ENCODE measurements at places on chromosomes 6 and 20. TPM values are rescaled to one million over a fixed set of nuclear protein-coding genes. Genes with fewer than 3 reads are reported as not detected.

- H3K4me3 ChIP-seq, result peak overlapping the region; percentile 77
- H3K27me3 ChIP-seq, result no peaks in the 10 kb centered on the region
- H3K27ac ChIP-seq, result peak overlapping the region; percentile 94
- no peaks in the 10 kb centered on the region for H3K36me3 ChIP-seq
Measured at GRCh38 chr6:27145731-27146455, 101.6 kb upstream of the PRSS16 start.

DNA sequence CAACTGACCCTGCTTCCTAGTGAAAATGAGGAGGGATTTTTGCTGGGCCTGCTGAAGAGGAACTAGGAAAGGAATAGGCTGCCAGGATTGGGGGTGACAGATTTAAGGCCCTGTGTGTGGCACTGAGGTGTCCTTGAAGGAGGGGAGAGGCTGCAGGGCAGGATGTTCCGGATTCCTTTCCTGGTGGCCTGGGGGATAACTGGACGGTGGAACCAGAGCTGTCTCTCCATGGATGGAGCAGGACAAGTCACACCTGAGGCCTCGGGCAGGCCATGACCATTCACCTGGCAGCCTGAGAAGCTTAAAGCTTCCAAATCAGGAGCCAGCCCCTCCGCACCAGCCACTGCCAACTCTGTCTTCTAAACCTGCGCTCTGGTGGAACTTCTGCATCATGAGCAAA lies 56.0 kb upstream of the SLC22A23 start:
- no peak overlapping the region for H3K4me3 ChIP-seq
- no peak overlapping the region for H3K27ac ChIP-seq
- H3K36me3 ChIP-seq, result no peaks in the 10 kb centered on the region
- H3K27me3 ChIP-seq, result no peaks in the 10 kb centered on the region
- H3K4me1 ChIP-seq, result peaks cover under 1% of the 10 kb centered on the region

DNA sequence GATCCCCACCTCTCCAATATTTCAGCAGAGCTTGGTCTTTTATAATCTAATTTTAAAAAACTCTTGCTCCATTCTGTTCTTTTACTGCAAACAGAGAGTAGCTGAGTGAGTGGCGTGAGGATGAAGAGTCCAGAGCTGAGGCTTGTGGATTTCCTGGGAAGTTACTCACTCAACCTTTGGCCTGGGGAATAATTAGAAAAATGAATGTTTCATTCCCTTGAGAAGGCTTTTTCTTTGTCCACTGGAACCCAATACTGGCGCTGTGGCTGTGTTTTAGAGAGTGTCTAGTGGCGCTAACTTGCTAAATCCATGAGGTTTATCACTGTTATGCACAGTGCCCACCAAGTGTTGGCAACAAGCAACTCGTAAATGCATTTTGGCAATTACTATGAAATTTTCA lies 251.5 kb downstream of the HIVEP2 start:
- no peak for DNase-seq
- no peaks in the 10 kb centered on the region for H3K4me1 ChIP-seq
- no peaks in the 10 kb centered on the region for H3K27me3 ChIP-seq
- H3K36me3 ChIP-seq, result no peaks in the 10 kb centered on the region
- peak overlapping the region; percentile 5 for H3K27ac ChIP-seq

GRCh38 chr6:10695086-10695657 lies 400 bp downstream of the PAK1IP1 start:
- no peak for DNase-seq
- peaks cover 39% of the 10 kb centered on the region for H3K4me1 ChIP-seq

DNA sequence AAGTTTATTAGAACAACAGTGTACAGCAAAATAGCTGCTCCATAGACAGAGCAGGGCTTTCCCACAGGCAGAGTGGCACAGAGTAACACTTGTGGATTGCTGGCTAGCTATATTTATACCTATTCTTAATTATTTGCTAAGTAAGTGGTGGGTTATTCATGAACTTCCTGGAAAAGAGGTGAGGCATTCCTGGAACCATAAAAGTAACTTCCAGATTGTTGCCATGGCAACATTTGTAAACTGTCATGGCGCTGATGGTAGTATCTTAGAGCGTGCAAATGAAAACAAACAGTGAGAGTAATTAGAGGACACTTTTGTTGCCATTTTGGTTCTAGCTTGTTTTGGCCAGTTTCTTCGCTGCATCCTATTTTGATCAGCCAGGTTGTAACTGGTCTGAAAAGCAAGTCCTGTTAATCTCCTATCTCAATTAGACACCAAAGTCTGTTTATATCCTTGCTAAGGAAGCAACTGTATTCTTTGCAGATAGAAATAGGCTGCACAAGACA lies 23.9 kb downstream of the DEFB114 start:
- H3K4me1 ChIP-seq, result peaks cover 5% of the 10 kb centered on the region
- no peaks in the 10 kb centered on the region for H3K27me3 ChIP-seq
- peak; percentile 71 for DNase-seq
- no peaks in the 10 kb centered on the region for H3K36me3 ChIP-seq
- H3K27ac ChIP-seq, result peak overlapping the region; percentile 49

DNA sequence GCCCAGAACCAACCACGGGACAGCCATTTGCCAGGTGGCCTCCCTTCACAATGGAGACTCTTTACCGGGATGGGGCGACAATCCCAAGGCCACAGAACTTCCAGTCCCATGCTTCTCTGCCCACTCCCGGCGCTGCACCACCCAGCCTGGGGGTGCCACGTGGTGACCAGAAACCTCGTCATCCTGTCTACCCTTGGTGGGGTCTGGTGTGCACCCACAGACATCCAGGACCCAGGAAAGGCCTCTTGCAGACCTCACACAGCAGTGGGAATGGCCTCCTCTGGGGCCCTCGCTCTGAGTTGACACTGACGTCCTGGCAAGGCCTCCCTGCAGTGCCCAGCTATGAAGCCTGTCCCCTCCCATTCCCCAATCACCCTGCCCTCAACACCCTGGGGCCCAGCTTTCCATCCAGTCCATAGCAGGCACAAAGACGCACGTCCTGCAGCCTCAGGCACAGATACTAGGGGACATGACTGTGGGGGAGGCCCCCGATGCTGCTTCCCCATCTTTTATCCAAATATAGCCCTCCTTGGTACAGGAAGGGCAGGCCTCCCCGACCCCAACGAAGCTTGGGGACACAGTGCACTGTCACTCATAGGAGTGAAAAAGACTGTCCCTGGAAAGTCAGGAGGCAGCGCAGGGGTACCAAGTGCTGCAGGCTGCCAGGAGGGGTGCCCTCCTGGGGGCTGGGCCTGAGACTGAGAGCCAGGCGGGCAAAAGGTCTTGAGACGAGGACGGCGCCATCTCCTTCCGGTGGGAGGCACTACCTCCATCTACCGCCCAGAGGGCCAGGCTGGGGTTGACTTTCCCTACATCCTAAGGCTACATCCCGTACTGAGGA lies 7.2 kb downstream of the CST7 start:
- DNase-seq, result no peak
- H3K4me1 ChIP-seq, result no peaks in the 10 kb centered on the region
- H3K36me3 ChIP-seq, result no peaks in the 10 kb centered on the region
- H3K27me3 ChIP-seq, result no peaks in the 10 kb centered on the region

DNA sequence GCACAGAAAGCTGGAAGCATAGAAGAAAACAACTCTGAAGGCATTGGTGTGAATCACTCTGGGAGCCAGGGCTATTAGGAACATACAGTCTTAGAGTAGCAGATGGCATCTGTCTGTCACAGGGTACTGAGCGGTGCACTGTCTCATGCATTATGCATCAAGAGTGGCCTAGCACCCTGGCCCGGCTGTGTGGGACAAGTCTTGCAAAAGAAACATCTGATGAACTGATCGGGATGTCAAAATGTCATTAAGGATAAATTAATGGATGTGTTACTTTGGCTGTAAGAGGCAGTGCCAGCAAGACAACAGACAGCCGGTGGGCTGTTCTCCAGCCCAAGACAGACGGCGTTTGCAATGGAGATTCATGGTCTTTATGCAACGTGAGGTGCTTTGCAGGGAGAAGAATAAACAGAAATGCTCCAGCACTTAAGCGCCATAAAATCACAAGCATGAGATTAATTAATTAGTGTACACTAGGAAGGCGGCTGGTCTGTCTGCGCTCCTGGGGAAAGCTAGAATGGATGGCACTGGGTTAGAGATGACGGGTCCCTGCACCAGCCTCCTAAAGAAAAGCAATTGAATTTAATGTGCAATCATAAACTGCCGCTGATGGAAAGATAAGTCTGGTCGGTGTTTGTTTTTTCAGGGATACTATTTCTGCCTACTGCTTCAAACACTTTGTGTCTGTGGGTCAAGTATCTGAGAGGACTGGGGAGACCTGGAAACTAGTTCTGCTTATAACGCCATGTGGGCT lies 600.6 kb upstream of the CHD6 start:
- no peaks in the 10 kb centered on the region for H3K27me3 ChIP-seq
- no peak overlapping the region for H3K27ac ChIP-seq
- H3K4me3 ChIP-seq, result no peak overlapping the region
- DNase-seq, result no peak

DNA sequence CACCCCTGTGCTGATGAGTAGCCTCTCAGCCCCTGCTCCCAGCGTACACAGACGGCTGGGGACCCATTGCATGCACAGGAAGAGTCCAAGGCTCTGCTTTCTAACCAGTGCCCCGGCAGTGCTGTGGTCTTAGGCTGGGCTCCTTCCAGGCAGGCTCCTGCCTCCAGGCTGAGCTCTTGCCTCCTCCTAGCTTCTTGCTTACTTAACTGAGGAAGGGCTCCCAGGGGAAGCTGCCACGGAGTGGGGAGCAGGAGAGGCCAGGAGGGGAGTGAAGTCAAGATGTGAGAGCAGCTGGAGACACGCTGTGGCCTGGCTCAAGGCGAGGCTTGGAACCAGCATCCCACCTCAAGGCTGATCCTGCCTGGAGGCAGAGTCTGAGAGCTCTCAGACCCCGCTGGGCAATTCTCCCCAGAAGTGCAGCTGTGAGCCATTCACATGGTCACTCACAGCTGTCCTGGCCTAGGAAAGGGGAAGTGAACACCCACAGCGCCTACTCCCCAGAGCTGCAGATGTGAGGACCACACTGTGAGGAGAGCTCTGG lies 141.0 kb downstream of the TBXT start:
- no peak for DNase-seq
- no peaks in the 10 kb centered on the region for H3K4me1 ChIP-seq
- no peaks in the 10 kb centered on the region for H3K36me3 ChIP-seq

GRCh38 chr20:61527626-61528025 lies 275.6 kb downstream of the CDH4 start:
- no peak overlapping the region for H3K27ac ChIP-seq
- no peak for DNase-seq
- no peaks in the 10 kb centered on the region for H3K27me3 ChIP-seq
- no peak overlapping the region for H3K4me3 ChIP-seq

DNA sequence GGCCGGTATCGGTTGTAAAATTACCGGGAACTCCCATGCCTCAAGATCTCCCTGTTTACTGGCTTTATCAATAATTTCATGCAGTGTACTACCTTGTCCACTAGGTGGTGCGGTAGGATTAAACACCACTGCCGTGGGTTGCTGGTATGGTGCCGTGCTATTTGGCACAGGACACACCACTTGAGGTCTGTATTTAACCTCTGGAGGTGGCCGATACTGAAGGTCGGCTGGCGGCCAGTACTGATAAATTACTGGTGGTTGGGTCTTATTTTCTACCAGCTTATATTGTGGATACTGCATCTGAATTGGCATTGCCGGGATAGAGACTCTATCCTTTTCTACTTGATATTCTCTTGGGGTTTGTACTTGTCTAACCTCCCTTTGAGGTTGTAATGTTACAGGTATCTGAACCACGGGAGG lies 14.3 kb upstream of the PTCRA start:
- H3K27ac ChIP-seq, result peak overlapping the region; percentile 95
- no peak overlapping the region for H3K4me3 ChIP-seq
- DNase-seq, result peak; percentile 89
- no peaks in the 10 kb centered on the region for H3K27me3 ChIP-seq
- no peaks in the 10 kb centered on the region for H3K36me3 ChIP-seq

DNA sequence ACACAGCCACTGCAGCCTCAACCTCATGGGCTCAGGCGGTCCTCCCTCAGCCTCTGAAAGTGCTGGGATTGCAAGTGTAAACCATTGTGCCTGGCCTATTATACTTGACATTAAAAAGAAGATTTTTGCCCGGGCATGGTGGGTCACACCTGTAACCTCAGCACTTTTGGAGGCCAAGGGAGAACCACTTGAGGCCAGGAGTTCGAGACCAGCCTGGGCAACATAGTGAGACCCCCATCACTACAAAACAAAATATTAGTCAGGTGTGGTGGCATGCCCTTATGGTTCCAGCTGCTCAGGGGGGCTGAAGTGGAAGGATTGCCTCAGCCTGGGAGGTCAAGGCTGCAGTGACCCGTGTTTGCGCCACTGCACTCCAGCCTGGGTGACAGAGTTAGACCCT lies 42.4 kb downstream of the FAM217A start:
- H3K36me3 ChIP-seq, result no peaks in the 10 kb centered on the region
- no peak overlapping the region for H3K4me3 ChIP-seq
- H3K27ac ChIP-seq, result no peak overlapping the region
- no peaks in the 10 kb centered on the region for H3K27me3 ChIP-seq
- no peaks in the 10 kb centered on the region for H3K4me1 ChIP-seq
- no peak for DNase-seq

DNA sequence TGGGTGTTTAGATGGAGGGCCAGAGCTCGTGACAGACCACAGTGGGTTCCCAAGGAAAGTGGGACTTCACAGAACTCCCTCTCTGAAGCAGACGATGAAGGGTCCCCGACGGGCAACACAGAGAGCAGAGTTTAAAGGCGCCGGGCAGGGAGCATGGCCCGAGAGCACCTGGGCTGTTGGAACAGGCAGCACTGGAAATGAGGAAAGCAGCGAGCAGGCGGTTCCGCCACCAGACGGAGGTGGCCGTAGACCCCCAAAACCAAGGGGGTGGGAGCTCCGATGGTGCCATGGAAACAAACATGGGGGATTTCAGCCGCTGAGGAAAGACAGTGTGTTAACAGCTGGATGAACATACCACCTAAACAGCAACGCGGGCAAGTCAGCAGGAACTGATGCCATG lies 27.5 kb upstream of the INSM1 start:
- no peaks in the 10 kb centered on the region for H3K27me3 ChIP-seq
- DNase-seq, result no peak
- no peak overlapping the region for H3K27ac ChIP-seq
- H3K4me3 ChIP-seq, result no peak overlapping the region
- H3K36me3 ChIP-seq, result no peaks in the 10 kb centered on the region

DNA sequence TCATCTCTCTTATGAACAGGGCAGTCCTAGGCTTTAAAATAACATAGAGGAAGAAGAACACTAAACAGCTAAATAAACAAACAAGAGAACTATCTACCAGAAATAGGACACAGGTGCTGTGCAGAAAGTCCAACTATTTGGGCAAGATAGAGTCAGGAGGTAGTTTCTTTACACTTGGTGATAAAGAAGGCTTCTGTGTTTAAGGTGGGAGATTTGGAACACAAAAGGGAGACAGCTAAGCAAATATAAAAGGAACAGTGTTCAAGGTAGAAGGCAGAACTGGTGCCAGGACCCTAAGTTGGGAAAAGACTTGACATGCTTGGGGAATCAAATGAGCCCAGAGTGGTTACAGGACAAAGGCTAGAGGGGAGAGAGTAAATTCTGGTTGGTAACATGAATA lies 110.5 kb downstream of the MANEA start:
- no peaks in the 10 kb centered on the region for H3K36me3 ChIP-seq
- H3K27ac ChIP-seq, result no peak overlapping the region
- no peak for DNase-seq
- H3K27me3 ChIP-seq, result no peaks in the 10 kb centered on the region
- H3K4me1 ChIP-seq, result no peaks in the 10 kb centered on the region

- no peak overlapping the region for H3K4me3 ChIP-seq
- H3K27me3 ChIP-seq, result no peaks in the 10 kb centered on the region
- DNase-seq, result no peak
- H3K4me1 ChIP-seq, result no peaks in the 10 kb centered on the region
- H3K27ac ChIP-seq, result no peak overlapping the region
- H3K36me3 ChIP-seq, result no peaks in the 10 kb centered on the region
Measured at GRCh38 chr20:26216025-26216424, 519.4 kb upstream of the ZNF337 start.

OR2H2 gene
- not detected for total RNA-seq

SIRPB2 gene
- total RNA-seq, result not detected

EYA2 gene
- 1.4 TPM for total RNA-seq

ZBTB9 gene
- 6.2 TPM for total RNA-seq

Measured in hepatocyte (in vitro differentiated cells).